ENCODE measurements at places on chromosomes 3 and 15. TPM values are rescaled to one million over a fixed set of nuclear protein-coding genes. Genes with fewer than 3 reads are reported as not detected.

DNA sequence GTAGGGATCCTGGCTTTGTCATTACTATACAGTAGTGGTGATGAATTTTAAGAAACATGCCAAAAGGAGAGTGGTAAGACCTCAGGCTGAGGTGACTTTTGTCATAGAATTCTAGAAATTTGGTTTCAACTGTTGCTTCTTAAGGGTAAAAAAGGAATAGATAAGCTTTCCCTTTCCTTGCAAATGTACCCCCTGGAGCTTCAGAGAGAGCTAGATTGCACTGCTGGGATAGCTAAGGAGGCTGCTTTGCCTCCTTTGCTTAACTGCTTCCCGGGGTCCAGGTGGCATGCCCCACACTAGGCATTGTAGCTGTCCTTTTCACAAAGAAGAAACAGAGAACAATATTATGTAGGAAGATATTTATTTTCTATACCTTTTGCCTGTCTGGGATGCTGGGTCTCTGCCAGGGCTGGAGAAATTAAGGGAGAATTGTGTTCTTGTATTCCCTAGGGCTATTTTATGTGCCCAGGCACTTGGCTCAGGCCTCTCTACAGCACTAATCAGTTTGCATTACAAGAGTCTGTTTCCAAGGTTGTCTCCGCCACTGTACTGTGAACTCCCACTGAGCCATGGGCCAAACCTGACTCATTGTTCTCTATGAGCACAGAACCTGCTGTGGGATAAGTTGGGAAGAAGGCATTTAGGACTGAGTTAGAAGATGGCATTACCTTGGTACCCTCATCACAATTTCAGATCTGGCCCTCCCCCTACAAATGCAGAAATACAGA is 460.0 kb downstream of the PDCD6IP start:
- no peaks in the 10 kb centered on the region for H3K27me3 ChIP-seq
- no peak for DNase-seq
- H3K36me3 ChIP-seq: no peaks in the 10 kb centered on the region
- H3K4me1 ChIP-seq: no peaks in the 10 kb centered on the region
- no peak overlapping the region for H3K4me3 ChIP-seq

DNA sequence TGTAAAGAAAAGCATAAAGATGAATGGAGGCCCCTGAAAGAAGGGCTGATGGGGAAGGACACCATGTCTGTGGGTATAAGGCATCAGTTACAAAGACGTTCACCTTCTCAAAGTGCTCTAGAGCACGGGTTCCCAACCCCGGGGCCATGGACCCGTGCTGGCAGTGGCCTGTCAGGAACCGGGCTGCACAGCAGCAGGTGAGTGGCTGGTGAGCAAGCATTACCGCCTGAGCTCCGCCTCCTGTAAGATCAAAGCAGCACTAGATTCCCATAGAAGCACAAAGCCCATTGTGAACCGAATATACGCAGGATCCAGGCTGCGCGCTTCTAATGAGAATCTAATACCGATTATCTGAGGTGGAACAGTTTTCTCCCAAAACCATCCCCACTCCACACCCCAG is 25.7 kb downstream of the MYO1E start:
- no peaks in the 10 kb centered on the region for H3K27me3 ChIP-seq
- no peaks in the 10 kb centered on the region for H3K4me1 ChIP-seq
- no peaks in the 10 kb centered on the region for H3K36me3 ChIP-seq

GRCh38 chr15:22831473-22831872 is 7.0 kb upstream of the NIPA2 start:
- H3K27ac ChIP-seq: no peak overlapping the region
- peaks cover 1% of the 10 kb centered on the region for H3K36me3 ChIP-seq
- H3K27me3 ChIP-seq: no peaks in the 10 kb centered on the region

DNA sequence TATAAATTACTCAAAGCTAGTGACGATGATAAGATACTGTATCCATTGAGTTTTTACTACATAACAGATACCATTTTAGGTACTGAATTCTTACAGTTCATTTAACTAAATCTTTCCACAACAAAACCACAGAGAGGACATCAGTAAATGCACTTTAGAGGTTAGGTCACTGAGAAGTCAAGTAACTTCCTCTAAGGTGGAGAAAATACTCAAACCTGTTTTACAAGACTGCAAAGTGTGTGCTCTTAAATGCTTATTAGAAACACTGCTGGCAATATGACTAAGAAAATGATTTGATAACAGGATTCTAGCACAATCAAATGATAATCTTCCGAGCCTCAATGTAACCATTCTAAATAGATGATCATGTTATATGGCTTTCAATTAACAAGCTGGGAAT is 99.4 kb downstream of the UBE3A start:
- DNase-seq: no peak
- H3K27ac ChIP-seq: no peak overlapping the region
- H3K4me3 ChIP-seq: no peak overlapping the region
- peaks cover 10% of the 10 kb centered on the region for H3K36me3 ChIP-seq
- H3K27me3 ChIP-seq: no peaks in the 10 kb centered on the region

Gene TIMP4
- not detected for total RNA-seq

Gene TSC22D2
- total RNA-seq: 26.1 TPM

DNA sequence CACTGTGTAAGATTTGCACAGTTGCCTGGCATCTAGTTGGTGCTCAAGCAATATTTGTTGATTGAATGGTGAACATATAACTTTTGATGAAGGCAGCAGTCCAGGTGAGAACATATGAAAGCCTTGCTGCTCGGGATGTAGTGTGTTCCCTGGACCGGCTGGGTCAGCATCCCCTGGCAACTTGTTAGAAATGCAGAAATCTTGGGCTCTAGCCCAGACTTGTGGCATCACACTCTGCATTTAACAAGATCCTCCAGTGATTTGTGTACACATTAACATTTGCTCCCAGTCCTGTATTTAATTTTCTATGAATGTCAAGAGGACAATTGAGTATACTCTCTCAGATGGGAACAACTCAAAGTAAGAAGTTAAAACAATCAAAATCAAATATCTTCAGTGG is 69.0 kb upstream of the SAMMSON start:
- DNase-seq: no peak
- H3K27ac ChIP-seq: no peak overlapping the region
- H3K27me3 ChIP-seq: no peaks in the 10 kb centered on the region
